ENCODE measurements at places on chromosomes 3 and 15. TPM values are rescaled to one million over a fixed set of nuclear protein-coding genes. Genes with fewer than 3 reads are reported as not detected.
A peak's percentile ranks its signal among the peaks of the same experiment; 100 is the strongest.

DNA sequence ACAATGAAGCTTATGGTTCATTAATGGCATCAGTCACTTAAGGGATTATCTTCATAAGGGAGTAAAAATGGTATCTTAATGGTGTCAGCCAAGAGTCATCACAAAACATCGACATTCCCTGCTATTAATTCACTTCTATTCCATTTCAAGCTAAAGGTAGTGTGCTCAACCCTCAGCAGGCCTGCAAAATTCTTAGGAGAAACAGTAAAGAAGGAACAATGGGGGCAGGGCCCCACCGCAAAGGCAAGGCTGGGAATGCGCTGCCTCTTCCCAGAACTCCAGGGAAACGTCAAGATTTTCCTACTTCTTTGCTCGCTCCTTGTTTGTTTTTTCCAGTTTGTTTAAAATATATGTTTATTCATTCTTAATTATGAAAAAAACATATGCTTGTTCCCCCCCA is 187.3 kb upstream of the TSC22D2 start:
- no peak for DNase-seq

DNA sequence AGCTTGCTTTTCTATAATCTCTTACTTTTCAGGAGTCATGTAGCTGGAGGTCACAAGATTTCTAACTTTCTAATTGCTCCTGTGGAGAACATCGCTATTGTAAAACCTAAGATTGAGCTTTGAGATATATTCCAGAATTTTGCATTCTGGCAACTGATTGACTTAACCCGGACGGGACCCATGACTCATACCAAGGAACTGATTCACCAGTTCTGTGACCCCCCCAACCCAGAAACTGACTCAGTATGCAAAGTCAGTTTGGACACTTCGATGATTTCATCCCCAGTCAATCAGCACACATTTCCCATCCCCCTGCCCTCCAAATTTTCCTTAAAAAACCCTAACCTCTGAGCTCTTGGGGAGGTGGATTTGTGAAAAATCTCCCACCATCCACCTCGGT is 396.5 kb upstream of the GBE1 start:
- no peak for DNase-seq

- peak; percentile 34 for DNase-seq
Measured at GRCh38 chr15:83571820-83572707, 81.9 kb upstream of the ADAMTSL3 start.

DNA sequence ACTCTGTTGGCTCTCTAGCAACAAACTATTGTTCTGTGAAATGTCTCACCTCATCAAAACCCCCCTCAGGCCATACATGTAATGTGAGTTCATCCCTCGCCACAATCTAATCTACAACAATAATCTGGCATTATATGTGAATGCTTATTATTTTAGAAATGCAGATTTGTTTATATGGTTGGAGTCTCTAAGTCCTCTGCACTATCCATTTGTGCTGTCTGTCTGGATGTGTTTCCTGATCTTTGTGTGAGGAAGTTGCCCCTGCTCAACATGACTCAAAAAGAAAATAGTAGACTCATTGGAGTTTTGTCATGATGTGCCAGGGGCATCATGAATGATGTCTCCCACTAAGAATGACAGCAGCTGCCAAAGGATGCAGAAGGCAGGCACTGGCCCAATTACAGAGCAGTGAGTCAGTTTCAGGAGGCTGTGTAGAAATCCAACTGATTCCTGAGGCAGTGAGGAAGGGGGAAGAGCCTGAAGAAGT is 161.6 kb upstream of the PDZRN3 start:
- DNase-seq: no peak

GRCh38 chr3:52633786-52634185 is 51.9 kb downstream of the PBRM1 start:
- no peak for DNase-seq

GRCh38 chr3:170632780-170633179 is 46.9 kb upstream of the SLC7A14 start:
- DNase-seq: no peak

DNA sequence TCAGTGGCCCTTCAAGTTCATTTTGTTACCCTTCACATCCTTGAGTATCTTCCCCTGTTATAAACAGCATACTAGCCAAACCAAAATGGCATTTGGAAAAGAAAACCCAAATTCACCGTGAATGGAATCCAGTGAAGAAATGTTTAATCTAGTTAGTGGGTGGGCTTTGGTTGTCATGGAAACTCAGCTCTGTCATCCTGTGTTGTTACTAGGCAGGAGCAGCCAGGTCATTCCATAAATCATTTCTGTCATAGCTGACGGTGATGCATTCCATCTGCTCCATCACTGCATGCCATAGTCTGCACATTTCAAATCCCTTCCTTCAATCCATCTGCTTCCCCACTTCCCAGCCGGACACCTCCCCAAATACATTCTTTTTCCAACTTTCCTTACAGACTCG is 140.4 kb upstream of the CGNL1 start:
- no peak for DNase-seq

DNA sequence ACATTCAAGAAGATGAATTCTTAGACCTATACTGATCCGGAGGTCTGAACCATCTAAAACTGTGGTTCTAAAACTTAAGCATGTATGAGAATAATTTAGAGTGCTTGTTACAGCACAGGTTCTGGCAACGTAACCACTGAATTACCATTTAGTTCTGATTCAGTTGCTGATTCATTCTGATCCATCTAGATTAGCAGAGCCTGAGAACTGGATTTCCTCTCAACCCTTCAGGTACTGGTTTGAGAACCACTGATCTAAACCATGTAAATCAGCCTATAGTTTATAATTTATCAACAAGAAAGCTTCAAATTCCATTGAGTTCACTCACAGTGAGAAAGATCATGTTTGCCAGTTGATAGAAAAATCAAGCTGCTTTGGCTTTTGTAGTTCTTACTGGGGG is 1001.1 kb upstream of the EPHA6 start:
- DNase-seq: no peak

DNA sequence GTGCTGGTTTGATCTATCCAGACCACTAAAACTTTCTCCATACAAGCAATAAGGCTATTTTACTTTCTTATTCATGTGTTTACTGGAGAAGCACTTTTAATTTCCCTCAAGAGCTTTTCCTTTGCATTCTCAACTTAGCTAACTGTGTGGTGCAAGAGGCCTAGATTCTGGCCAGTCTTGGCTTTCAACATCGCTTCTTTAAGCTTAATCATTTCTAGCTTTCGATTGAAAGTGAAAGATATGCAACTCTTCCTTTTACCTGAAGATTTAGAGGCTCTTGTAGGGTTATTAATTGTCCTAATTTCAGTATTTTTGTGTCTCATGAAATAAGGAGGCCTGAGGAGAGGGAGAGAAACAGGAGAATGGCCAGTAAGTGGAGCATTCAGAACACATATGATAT is 234.8 kb upstream of the GADL1 start:
- no peak for DNase-seq

GRCh38 chr3:95343228-95343627 is 1280.4 kb downstream of the NSUN3 start:
- no peak for DNase-seq

Gene SPATA12
- polyA plus RNA-seq: 0.08 TPM

Gene LRRC34
- polyA plus RNA-seq: 3.3 TPM

Gene SLC28A2
- polyA plus RNA-seq: 0.37 TPM

Gene ACAN
- polyA plus RNA-seq: 4.5 TPM

Gene MESP2
- polyA plus RNA-seq: 0.22 TPM

Gene BUB1B
- polyA plus RNA-seq: 7.8 TPM

Measured in hindlimb muscle (tissue), 1 donor.